NCI-H2171 (cell line): ENCODE measurements at places on chromosomes 2 and 18.

DNA sequence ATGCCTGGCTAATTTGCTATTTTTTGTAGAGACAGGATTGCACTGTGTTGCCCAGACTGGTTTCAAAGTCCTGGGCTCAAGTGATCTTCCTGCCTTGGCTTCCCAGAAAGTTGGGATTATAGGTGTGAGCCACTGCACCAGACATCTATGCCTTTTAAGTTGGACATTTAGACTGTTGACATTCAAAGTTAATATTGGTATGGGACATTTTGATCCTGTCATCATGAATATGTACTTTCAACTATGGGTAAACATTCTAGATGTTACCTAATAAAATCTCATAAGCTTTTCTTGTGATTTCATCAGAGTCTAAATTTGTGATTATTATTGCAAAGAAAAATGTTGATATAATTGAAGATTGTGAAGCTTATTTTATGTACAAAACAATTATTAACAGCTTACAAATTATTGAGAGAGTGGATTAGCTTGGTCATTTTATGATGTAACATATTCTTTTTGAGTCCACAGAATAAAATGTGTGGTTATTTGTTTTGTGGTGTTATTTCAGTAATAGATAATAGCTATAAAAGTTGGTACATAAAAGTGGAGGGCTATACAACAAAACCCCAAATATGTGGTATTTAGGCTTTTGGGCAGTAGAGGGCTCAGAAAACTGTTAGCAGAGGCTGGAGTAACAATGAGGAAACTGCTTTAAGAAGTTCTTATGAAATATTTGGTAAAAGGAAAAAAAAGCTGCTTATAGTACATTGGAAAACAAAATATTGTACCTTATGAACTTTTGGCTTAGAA lies 41.4 kb downstream of the STARD6 start:
- no peak for DNase-seq

DNA sequence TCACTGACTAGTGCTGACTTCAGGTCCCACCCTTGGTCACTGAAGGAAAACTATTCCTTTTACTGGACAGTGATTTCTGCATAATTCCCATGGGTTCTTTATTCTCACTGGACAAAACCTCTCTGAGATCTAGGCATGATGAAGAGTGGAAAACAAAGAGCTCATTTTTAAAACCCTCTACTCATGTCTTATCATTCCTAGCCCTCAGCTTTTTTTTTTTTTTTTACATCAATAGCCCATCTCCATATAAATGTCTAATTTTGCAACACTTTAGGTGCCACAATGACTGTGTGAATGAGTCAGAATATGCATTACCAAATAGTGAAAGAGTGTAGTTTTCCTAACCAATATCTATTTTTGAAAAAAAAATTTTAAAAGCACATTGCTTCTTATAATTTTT lies 74.8 kb downstream of the TCF4 start:
- no peak for DNase-seq

DNA sequence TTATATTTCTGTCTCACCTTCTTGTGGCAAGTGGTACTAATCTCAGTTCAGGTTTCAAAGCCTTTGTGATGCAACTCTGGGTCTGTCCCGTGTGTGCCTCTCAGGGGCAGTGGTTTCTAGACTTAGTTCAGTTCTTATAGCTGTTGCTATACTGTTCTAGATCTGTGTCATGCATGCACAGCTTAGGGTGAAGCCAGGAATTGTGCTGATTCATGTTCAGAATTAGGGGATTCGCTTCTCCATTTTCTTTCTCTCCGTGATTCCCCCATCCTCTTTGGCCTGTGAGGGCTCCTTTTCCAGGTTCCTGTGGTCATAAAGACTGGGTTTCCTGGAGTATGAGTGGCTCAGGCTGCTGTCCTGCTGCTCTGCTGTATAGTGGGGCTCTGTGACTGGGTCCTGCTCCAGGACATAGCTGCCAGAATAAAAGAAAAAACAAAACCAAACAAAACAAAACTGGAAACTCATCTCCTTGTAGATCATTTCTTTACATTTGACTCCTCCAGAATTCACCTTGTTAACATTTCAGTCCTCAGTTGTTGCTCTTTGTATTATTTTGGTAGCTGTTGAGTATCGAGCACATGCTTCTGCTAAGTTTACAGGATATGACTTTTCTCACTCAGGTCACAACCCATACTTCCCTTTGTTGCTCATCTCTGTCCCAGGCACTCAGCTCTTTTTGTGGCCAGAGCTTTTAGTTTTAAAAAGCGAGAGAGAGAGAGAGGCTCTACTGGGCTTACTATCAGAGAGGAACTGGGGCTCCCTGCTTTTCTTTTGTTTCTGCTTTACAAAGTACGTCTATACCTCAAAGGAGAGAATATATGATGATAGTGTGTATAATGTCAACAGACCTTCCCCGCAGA lies 34.2 kb downstream of the CERS6 start:
- no peak for DNase-seq

GRCh38 chr2:5076599-5076998 lies 615.6 kb upstream of the SOX11 start:
- DNase-seq = peak; percentile 35

- DNase-seq = no peak
These were observed 16.0 kb upstream of the TSPYL6 start for GRCh38 chr2:54271843-54272627.

GRCh38 chr18:63363951-63364350 lies 3.1 kb downstream of the KDSR start:
- no peak for DNase-seq

- no peak for DNase-seq
These were observed 19.4 kb upstream of the RNF138 start for GRCh38 chr18:32072321-32072720.

DNA sequence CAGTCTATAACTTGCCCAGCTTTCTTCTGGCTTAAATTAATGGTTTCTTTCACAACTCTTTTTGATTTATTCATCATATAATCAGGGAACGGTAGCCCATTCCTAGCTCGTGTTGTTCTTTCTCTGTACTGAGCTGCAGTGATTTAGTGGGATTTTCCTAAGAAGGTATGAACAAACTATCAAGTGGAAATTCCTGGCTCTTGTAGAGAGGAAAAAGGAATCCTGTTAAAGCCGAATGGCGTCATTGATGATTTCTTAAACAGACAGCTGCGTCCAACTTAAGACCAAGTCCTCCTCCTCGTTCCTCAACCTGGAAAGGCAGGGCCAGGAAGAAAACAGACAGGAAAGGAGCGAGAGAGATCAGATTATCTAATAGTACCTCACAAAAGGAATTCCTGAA lies 69.2 kb upstream of the CABLES1 start:
- DNase-seq = no peak

DNA sequence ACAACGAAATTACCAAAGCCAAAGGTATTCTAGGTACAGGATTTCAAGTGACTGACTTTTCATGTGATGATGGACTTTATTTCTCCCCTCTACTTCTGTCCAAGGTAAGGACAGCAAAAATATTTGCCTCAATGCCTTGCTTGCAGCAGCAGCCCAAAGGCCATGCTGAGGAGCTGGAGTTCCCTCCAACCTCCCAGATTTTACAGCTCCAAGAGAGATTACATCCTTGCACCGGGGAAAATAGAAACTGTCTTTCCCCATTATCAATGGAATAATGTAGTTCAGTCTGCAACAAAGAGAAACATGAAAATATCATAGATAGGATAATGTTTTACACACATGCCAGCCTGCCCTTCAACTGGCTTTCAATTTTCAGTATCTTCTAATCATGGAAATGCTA lies 13.5 kb downstream of the HSPD1 start:
- no peak for DNase-seq

DNA sequence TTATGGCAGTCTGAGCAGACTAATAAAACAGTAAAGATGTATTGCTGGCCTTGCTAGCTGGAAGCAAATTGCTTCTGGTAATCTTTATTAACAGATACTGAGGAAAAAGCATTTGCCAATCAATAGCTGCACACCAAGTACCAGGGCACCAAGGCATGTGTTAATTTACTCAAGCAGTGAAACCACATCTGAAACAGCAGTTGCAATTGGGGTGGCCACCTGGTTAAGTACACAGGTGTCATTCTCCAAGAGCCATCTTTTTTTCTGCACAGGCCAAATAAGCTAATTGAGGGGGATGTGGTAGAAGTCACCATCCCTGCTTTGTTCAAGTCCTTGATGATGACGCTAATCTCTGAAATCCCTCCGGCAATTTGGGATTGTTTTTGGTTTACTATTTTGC lies 8.6 kb upstream of the SEH1L start:
- DNase-seq = no peak

- no peak for DNase-seq
These were observed 430.4 kb downstream of the TXNL1 start for GRCh38 chr18:56207989-56208388.

- DNase-seq = no peak
These were observed 86.5 kb downstream of the HAUS1 start for GRCh38 chr18:46190667-46191066.

GRCh38 chr2:239472235-239472775 lies 71.5 kb upstream of the HDAC4 start:
- DNase-seq = no peak

DNA sequence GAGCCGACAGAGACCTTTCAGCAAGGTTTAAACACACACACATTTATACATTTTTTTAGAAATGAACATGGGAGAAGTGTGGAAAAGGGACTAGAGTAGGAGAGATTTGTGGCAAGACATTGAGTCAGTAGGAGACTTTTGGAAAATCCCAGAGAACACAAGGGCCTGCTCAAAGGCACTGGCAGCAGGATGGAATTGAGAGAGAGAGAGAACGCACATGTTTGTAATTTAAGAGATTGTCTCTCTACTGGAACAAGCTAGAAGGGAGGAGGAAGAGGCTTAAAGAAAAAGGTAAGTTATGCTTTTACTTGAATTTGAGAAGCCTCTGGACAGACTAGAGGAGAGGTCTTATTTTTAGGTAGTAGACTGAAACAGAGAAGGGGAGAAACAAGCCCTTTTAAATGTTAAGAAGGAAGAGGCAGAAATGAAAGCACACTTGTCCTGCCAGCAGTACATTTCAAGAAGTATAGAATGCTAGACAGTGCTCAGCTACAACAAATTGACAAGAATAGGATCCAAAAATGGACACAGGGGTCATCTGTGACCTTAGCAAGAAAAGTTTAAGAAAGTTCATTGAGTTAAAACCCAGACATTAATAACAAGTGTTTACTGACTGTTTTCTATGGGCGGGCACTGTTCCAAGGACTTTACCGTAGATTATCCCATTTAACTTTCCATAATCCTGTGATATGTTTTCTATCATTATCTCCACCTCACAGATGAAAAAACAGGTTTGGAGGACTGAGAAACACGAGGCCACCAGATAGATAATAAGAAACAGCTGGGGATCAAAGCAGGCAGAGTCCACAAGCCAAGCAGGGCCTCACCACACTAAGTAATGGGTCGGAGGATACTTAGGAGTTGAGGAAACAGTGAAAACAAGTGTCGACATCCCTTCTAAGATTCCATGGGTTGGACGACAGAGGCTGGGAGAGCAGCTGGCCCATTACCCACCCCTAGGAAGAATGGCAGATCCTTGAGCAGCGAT lies 306.5 kb upstream of the NRP2 start:
- DNase-seq = no peak

DNA sequence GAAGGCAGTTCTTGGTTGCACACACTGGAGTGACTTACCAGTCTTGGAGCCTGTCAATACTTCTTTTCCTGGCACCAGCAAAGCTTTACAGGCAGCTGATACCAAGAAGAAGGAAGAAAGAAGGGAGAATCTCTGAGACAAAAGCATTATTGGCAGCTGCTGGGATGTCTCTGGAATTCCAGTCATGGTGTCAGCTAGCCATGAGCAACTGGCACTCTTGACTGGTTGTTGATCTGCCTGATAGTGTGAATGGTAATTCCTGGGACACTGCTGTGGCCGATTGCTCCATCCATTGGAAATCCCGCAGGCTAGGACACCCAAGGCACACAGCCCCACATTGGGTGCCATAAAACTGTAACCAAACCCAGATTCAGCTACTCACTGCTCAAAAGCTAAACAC lies 17.8 kb upstream of the SPAG16 start:
- DNase-seq = no peak

- DNase-seq = no peak
These were observed 17.9 kb downstream of the SPATS2L start for GRCh38 chr2:200324362-200324761.

- peak; percentile 87 for DNase-seq
These were observed 811 bp downstream of the ADD2 start for GRCh38 chr2:70767079-70767698.

DNA sequence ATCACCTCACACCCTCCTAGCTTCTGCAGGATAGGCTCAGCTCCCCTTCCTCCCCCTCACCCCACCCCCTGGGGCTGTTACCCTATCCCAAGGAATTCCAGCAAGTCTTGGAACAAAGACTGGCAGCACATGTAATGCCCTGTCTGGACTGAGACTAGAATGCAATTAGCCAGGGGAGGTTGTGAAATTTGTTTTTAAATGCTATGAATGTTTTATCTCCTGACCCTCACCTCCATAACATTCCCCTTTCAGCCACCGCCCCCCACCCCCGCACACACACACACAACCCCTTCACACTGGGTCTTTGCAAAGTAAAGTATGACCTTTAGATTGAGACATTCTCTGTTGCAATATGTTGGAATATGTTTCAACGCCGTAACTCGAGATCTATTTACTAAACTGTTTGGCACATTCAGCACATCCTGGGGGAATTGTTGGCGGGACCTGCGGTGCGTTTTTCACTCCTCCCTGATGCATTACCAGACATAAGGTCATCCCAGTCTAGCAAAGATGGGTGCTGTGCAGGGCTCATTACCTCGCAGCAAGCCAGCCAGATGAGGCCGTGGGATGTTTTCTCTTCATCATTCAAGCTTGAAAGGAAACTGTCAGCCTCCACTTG lies 290.7 kb upstream of the SLC14A2 start:
- DNase-seq = peak; percentile 81

DNA sequence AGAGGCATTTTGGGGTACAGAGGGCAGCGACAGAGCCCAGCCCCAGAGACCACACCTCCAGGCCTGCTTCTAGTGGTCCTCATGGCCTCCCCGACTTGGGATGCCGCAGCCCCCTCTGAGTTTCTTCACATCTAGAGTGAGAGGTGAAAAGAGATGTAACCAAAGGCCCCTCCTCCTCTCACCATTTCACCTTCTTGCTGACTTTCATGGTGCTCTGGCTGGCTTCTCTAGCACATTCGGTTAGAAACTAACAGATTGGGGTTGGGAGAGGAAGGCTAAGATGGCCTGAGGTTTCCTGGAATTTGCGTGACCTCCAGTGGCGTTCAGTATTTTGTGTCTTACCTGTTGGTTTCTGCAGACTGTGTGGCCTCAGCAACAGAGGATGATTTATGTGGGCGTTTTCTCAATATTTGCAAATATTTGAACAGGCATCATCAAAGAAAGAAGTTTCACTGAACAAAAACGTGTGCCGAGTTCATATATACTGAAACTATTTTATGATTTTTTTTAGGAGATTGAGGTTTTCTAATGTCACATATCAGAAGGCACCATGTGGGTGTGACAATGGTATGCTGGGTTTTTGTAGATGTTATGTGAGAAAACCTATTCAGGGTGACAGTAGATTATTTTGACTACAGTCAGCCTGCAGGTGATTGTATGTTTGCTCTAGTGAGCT lies 69.9 kb upstream of the BCL2L11 start:
- DNase-seq = no peak

GRCh38 chr18:3652380-3653262 lies 202.6 kb downstream of the TGIF1 start:
- DNase-seq = peak; percentile 33

- DNase-seq = no peak
These were observed 122.7 kb upstream of the RIOK3 start for GRCh38 chr18:23330423-23330822.
